Ovary (tissue), 10 donors: ENCODE measurements at places on chromosomes 3 and 15. TPM values are rescaled to one million over a fixed set of nuclear protein-coding genes. Genes with fewer than 3 reads are reported as not detected.

SIDT1 gene
- total RNA-seq = 1.1 TPM

SCAANT1 gene
- total RNA-seq = not detected

NAALADL2 gene
- total RNA-seq = 21.8 TPM

GUCA1C gene
- not detected for total RNA-seq

GBE1 gene
- total RNA-seq = 14.8 TPM

ACSBG1 gene
- total RNA-seq = 0.15 TPM

ATP13A4 gene
- 0.43 TPM for total RNA-seq

C3orf85 gene
- not detected for total RNA-seq

IL16 gene
- total RNA-seq = 1.8 TPM

SLC9C1 gene
- 0.08 TPM for total RNA-seq

FBXW12 gene
- total RNA-seq = 0.22 TPM

SPINK8 gene
- total RNA-seq = not detected

ANKRD63 gene
- not detected for total RNA-seq

BNIP2 gene
- 65.9 TPM for total RNA-seq

ANKUB1 gene
- total RNA-seq = not detected

DRD3 gene
- total RNA-seq = not detected

CPLX3 gene
- not detected for total RNA-seq

DNA sequence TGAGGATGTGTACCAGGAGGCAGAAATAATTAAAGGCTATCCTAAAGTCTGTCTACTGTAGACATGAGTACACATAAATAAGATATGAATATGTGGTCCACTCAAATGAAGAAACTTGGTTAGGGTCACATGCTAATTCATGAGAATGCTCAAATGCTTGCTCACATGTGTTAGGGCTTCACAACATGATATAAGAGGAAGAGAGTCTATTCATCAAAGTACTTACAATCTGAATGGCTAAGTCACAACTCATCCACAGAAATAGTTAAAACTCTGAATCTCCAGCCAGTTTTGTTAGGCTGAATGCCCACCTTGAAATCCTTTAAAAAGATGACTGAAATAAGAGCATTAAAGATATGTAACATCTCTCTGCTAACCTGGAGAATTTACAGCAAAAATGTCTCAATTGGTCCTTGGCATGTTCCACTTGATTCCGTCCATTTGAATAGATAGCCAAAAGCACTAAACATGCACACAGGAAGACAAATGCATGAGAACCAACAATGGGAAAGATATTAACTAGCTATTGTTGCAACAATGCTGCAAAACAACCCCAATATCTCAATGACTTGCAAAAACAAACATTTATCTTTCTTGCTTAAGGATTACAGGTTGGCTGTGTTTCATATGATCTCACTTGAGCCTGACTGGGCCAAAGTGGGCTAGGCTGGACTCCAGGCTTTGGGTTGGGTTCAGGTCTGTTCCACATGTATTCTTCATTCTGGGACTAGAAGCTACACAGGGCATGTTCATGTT is 10.6 kb upstream of the TBC1D5 start:
- DNase-seq = no peak

- DNase-seq = no peak
Measured at GRCh38 chr15:66429546-66429945, 42.8 kb downstream of the MAP2K1 start.

DNA sequence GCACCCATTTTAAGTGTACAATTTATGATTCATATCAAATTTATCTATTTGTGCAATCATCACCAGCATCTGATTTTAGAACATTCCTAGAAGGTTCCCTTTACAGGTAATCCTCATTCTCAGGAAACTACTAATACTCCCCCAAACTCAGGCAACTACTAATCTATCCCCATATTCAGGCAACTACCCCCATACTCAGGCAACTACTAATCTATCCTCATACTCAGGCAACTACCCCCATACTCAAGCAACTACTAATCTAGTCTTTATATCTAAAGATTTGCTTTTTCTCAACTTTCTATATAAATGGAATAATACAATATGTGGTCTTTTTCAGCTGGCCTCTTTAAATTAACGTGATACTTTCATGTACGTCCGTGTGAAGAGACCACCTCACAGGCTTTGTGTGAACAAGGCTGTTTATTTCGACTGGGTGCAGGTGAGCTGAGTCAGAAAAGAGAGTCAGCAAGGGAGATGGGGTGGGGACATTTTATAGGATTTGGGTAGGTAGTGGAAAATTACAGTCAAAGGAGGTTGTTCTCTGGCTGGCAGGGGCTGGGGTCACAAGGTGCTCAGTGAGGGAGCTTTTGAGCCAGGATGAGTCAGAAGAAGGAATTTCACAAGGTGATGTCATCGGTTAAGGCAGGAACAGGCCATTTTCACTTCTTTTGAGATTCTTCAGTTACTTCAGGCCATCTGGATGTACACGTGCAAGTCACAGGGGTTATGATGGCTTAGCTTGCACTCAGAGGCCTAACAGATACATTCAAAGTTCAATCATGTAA is 1444.5 kb upstream of the CADM2 start:
- no peak for DNase-seq

GRCh38 chr3:78633626-78634025 is 1134.2 kb downstream of the ROBO1 start:
- DNase-seq = no peak

DNA sequence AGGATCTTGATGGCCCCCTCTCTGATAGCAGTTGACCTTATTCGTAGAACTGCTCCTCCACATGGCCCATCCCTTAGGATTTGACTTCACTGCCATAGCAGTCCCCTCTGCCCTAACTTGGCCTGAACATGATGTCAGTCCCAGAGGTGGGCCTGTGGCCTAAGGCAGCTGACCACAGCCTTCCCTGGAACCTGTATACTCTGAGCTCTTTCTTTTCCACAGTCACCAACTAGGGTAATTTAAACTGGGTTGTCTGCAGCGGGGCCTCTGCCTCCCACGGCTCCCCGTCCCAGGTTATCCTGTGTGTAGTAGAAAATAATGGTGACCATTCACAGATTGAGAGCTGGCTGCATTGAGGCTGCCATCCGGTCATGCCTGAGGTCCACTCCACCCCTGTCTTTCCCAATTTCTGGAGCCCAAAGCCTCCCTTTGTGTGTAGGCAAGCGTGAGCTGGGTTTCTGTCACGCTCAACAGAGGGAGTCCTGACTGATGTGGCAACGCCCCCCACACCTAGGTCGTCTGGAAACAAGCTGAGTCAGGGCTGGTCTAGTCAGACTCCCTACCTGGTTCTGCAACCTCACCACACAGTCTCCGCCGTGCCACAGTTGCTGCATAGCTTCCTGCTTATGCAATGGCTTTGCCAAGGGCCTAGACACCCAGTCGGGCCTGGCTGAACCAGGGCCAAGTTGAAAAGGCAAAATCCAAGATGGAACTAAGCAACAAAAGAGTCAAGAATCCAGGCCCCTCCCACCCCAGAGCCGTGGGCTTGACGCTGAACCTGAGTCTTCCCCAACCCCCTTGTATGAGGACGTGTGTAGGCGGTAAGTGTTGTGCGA is 284.5 kb downstream of the XXYLT1 start:
- DNase-seq = no peak

GRCh38 chr15:98610991-98611390 is 37.3 kb upstream of the IGF1R start:
- DNase-seq = no peak

DNA sequence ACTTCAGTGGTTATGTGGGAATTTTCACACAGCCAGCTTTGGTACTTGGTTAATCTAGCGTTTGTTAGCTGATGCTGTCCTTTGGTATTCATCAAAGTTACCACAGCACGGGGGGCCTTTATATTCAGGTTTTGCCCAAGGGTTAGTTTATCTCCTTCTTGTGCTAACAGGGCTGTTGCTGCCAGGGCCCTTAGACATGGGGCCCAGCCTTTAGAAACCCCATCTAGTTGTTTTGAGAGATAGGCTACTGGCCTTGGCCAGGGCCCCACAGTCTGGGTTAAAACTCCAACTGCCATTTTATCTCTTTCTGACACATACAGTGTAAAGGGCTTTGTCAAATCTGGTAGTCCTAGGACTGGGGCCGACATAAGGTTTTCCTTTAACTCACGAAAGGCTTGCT is 7.5 kb upstream of the DNAAF4 start:
- no peak for DNase-seq

- DNase-seq = no peak
Measured at GRCh38 chr15:93631958-93632618, 543.1 kb upstream of the RGMA start.

- DNase-seq = no peak
Measured at GRCh38 chr3:69251078-69251805, 128.8 kb upstream of the LMOD3 start.

DNA sequence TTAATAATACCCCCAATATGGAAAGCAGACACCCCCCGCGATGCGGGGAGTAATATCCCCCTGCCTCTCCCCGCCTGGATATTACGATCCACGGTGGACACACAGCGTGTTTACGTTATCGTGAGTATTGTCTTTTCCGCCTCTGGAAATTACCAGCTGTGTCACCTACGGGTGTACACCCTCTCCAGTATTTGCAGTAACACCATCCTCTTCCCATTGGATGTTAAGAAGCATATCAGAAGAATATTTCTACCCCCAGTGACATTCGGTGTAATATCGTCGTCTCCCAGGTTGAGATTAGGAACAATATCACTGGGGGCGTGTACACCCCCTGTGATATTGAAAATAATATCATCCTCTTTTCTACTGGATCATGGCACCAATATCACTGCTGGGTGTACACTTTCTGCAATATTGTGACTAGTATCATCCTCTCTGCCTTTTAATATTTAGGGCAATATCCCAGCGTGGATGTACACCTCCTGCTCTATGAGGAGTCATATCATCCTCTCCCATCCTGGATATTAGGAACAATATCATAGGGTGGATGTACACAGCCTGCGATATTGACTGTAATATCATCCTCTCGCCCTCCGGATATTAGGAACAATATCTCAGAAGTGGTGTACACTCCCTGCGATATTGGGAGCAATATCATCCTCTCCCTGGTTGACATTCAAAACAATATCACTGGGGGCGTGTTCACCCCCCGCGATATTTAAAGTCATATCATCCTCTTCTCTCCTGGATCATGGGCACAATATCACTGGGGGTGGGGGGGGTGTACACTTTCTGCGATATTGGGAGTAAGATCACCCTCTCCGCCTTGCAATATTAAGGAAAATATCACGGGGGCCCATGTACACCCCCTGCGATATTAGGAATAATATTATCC is 20.3 kb upstream of the BMF start:
- no peak for DNase-seq

DNA sequence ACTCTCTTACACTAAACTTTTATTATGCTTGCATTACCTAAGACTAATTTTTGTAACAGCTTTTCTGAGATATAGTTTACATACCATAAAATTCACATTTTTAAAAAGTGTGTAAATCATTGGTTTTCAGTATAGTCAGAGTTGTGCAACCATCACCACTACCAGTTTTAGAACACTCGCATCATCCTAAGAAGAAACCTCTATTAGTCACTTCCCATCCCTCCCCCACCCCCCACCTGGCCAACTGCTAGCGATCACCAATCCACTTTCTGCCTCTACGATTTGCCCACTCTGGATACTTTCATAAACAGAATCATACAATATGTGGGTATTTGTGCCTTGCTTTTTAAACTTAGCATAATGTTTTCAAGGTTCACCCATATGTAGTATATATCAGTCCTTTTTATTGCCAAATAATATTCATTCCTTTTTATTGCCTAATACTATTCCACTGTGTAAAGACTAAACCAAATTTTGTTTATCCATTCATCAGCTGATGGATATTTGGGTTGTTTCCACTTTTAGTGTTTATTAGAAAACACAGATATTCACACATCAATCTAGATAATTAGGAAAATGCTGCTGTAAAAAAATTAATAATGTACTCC is 23.0 kb downstream of the UBP1 start:
- no peak for DNase-seq

- DNase-seq = no peak
Measured at GRCh38 chr3:185715091-185715490, 109.8 kb downstream of the IGF2BP2 start.

DNA sequence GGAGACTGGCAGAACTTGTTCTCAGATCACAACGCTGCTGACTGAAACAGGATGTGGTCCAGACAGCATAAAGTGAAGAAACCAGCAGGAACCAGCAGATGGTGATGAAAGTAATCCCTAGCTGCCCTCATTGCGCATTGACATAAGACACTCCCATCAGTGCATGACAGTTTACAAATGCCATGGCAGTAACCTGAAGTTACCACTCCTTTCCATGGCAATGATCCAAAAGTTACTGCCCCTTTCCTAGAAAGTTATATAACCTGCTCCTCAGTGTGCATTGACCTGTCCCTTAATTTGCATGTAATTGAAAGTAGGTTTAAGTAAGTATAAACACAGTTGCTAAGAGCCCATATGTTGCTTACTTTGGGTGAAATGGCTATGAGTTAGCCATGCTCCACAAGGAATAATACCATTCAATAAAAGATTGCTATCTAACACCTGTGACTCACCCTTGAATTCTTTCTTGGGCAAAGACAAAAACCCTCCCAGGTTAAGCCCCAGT is 149.1 kb upstream of the CD96 start:
- no peak for DNase-seq

GRCh38 chr3:51966922-51967383 is 301 bp downstream of the PCBP4 start:
- DNase-seq = no peak

DNA sequence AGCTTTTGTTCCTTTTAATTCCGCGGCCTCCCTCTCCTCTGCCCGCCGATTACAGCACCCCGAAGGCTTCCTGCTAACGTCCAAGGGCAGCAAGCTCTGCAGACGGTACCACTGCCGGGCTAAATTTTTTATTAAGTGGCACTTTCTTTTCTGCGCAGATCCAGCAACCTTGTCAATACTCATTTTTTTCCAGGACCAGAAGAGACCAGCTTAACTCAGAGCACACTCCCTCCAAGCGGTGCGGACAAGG is 542 bp upstream of the MEIS2 start:
- DNase-seq = no peak

DNA sequence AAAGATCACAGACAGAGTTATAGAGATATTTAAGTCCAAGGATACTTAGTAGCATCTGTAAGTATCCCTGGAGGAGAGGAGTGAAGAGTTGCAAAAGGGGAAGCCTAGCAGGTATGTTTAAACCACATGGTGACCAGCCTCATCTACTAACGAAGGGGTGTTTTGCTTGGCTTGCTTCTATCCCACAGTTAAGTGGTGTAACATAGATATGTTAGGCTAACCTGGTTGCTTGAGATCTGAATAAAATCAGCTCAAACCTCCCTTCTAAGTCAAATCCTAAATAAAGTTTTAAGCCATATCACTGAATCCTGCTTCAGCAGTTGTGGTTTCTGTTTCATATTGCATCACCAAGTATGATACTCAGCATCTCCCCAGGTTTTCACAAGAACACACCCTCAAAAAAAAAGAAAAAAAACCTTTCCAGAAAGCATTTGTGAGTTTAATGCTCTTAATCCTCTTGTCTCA is 880.2 kb downstream of the ROBO1 start:
- no peak for DNase-seq

- DNase-seq = no peak
Measured at GRCh38 chr3:184175981-184176376, 1.3 kb downstream of the AP2M1 start.

GRCh38 chr15:83288381-83288801 is 3.9 kb upstream of the BNC1 start:
- no peak for DNase-seq

DNA sequence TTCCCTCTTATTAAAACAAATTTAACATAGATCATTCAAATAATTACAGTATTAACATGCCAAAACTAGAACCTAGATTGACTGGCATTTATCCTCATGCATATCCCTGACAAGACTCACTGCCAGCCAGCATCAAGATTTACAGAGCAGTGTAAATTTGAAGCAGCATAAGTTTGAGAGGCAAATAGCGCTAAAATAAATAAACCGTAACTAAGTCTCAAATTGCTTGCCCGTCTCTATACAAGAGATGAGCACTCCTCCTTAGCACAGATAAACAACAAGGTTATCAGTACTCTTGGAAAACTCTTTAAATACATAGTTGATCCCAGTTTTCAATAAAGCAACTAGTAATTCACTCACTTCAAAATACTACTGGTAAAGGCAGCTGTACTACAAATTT is 29.6 kb downstream of the MSL2 start:
- DNase-seq = no peak
